Activated T-helper 2 cell treated with anti-CD3 and anti-CD28 coated beads, Interferon-gamma antibody, Interleukin-2, Interleukin-4, amounts not matched to agents 10 μg/mL and 5 μg/mL and 100 μg/mL, durations not matched to agents 14 hours and 24 hours and 36 hours (primary cell): ENCODE measurements at places on chromosomes 2 and 18. TPM values are rescaled to one million over a fixed set of nuclear protein-coding genes. Genes with fewer than 3 reads are reported as not detected.

- no peaks in the 10 kb centered on the region for H3K36me3 ChIP-seq
- peaks cover 29% of the 10 kb centered on the region for H3K4me1 ChIP-seq
- H3K27ac ChIP-seq: no peak overlapping the region
- no peak for DNase-seq
Measured at GRCh38 chr2:215684448-215685237, 248.8 kb upstream of the FN1 start.

GRCh38 chr2:127196998-127197397 lies 23.1 kb downstream of the CYP27C1 start:
- peaks cover 2% of the 10 kb centered on the region for H3K4me1 ChIP-seq
- H3K27me3 ChIP-seq: no peaks in the 10 kb centered on the region
- H3K4me3 ChIP-seq: no peak overlapping the region
- DNase-seq: no peak
- H3K36me3 ChIP-seq: no peaks in the 10 kb centered on the region

DNA sequence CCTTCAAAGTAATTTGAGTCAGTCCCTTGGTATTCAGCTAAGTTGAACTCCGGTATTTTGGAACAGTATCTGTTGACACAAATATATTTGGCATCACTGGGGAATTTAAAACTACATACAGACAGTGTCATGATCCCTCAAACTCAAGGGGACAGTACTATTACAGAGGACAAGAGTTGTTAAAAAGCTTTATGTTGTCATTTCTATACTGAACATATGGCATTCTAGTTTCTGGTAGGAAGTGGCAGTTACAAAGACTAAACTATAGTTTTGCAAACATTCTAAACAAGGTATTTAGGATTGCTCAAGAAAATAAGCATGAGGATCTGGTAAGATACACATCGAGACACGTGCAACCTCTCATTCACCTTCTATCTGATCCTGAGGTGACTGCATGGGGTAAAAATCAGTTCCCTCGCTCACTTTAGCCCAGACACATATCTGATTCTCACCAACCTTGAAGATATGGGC lies 16.6 kb upstream of the CCNYL1 start:
- H3K36me3 ChIP-seq: no peaks in the 10 kb centered on the region
- no peak overlapping the region for H3K27ac ChIP-seq
- no peak overlapping the region for H3K4me3 ChIP-seq
- no peak for DNase-seq
- peaks cover 3% of the 10 kb centered on the region for H3K4me1 ChIP-seq

DNA sequence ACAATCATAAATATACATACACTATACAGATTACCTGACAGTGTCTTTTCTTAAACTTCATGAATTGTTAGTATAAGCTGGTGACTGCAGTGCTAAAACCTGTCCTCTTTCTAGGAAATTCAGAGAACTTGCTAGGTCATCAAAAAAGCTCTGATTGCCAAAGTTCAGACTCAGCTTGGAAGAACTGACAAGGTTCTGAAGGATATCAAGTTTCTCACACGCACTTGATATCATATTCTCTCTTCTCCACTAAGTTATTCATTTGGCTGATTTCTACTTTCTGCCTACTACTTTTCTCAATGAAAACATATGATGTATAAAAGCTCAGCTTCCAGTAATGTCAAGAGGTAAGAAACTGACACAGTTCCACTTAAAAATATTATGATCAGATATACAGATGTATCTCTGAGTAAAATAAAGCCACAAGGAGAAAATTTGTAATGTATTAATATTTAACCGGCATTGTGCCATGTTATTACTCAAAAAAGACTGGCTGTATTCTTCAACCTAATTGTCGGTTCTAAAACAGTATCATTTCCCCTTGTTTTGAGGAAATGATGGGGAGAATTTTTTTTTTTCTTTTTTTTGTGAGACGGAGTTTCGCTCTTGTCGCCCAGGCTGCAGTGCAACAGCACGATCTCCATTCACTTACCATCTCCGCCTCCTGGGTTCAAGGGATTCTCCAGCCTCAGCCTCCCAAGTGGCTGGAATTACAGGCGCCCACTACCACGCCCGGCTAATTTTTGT lies 2.4 kb downstream of the OSBPL1A start:
- H3K4me1 ChIP-seq: peaks cover 14% of the 10 kb centered on the region
- H3K36me3 ChIP-seq: no peaks in the 10 kb centered on the region

- DNase-seq: no peak
- H3K27ac ChIP-seq: no peak overlapping the region
- H3K36me3 ChIP-seq: no peaks in the 10 kb centered on the region
- peaks cover 33% of the 10 kb centered on the region for H3K4me1 ChIP-seq
- peaks cover 13% of the 10 kb centered on the region for H3K27me3 ChIP-seq
Measured at GRCh38 chr18:58532298-58532697, 96.6 kb downstream of the ALPK2 start.

DNA sequence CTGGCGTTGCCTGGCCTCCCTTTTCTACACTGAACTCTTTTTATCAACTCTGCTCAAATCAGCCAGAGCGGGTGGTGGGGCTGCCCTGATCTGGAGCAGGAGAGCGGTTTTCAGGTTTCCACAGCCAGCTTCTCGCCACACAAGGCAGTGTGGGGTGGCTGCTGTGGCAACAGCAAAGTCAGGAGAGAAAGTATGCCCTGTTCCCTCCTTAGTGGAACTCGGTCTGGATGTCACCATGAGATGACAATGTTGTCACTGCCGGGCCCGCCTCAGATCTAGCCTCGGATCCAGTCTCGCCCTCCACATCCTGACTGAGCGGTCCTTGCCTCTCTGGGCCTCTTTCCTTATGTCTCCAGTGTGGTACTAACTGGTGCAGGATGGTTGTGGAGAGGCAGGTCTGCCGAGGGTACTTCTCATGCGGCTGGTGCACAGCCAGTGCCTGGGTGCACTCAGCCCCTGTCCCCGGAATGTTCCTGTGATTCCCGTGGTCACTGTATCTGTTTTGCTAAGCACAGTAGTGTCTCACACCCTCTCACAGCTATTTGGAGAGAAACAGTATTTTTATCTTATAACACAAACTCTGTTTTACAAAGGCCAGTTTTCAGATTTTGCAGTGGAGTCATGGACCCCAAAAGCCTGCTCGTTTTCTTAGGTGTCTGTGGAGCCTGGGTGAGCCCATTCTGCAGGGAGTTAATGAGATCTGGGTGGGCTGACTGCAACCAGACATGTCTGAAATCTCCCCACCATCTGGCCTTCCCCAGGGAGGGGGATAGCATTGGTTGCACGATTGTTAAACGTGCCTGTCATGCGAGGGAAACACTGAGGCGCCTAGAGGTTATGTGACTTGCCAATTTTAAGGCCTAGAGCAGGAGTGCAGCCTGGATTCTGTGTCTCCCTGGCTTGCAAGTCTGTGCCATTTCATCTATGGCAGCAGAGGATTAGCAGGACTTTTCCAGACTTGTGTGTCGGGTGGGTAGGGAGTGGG lies 261.1 kb upstream of the AGAP1 start:
- no peak overlapping the region for H3K27ac ChIP-seq
- H3K4me1 ChIP-seq: peaks cover 2% of the 10 kb centered on the region
- no peaks in the 10 kb centered on the region for H3K36me3 ChIP-seq
- H3K4me3 ChIP-seq: no peak overlapping the region
- peaks cover 2% of the 10 kb centered on the region for H3K27me3 ChIP-seq

DNA sequence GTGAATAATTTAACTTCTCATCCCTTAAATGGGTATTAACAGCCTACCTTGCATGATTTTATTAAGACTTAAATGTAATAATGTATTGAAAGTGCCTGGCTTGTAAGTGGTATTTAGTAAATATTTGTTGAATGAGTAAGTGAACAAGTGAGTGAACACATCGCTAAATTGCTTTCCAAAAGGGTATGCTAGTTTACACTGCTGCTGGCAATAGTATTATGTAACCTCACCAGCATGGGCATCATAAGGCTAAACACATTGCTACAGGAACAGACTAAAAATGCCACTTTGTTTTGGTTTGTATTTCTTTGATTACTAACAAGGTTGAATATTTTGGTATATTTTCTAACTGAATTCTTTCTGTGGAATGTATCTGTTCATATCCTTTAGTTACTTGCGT lies 9.8 kb downstream of the WDR43 start:
- no peaks in the 10 kb centered on the region for H3K27me3 ChIP-seq
- DNase-seq: no peak
- H3K36me3 ChIP-seq: peaks cover 85% of the 10 kb centered on the region
- no peak overlapping the region for H3K4me3 ChIP-seq
- H3K27ac ChIP-seq: no peak overlapping the region

DNA sequence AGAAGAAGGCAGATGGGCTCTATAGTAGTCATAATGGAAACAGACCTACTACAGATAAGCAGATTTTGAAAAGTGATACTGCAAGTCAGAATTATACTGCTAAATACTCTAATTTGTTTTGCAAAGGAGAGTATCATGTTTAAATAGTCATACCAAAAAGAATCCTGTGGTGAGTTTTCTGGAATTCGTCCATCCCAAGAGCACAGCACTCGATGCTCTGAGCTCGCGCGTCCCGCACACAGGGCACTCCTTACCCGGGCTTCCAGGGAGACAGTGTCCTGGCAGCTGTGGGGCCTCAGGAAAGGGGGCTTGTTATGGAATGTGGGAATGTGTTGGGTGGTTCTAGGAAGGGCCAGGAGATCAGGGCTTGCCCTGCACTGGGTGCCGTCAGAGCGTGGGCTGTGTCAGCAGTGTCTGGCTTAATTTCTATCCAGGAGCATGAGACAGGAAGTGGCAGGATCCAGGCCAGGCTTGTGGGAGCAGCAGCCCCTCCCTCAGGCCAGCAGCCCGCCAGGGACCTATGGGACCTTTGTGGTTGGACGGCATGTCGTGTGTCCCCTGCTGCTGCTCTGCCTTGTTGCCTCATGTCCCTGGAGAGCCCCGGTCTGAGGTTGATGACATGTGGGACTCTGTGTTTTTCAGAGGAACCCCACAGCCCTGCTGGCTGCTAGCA lies 193.2 kb upstream of the TPO start:
- no peaks in the 10 kb centered on the region for H3K36me3 ChIP-seq
- H3K27me3 ChIP-seq: no peaks in the 10 kb centered on the region
- no peak overlapping the region for H3K4me3 ChIP-seq
- no peak overlapping the region for H3K27ac ChIP-seq
- H3K4me1 ChIP-seq: no peaks in the 10 kb centered on the region
- no peak for DNase-seq

- H3K4me1 ChIP-seq: no peaks in the 10 kb centered on the region
- H3K27me3 ChIP-seq: no peaks in the 10 kb centered on the region
- no peak overlapping the region for H3K27ac ChIP-seq
- no peak overlapping the region for H3K4me3 ChIP-seq
Measured at GRCh38 chr18:73365018-73365417, 497.2 kb upstream of the NETO1 start.

PLEKHM3 gene
- 7.1 and 8.4 TPM in 2 replicates for total RNA-seq

GRCh38 chr2:28375742-28376631 lies 16.7 kb upstream of the FOSL2 start:
- no peak for DNase-seq
- H3K27me3 ChIP-seq: peaks cover 20% of the 10 kb centered on the region
- no peak overlapping the region for H3K27ac ChIP-seq
- H3K4me3 ChIP-seq: no peak overlapping the region
- H3K36me3 ChIP-seq: no peaks in the 10 kb centered on the region
- peaks cover 20% of the 10 kb centered on the region for H3K4me1 ChIP-seq

DNA sequence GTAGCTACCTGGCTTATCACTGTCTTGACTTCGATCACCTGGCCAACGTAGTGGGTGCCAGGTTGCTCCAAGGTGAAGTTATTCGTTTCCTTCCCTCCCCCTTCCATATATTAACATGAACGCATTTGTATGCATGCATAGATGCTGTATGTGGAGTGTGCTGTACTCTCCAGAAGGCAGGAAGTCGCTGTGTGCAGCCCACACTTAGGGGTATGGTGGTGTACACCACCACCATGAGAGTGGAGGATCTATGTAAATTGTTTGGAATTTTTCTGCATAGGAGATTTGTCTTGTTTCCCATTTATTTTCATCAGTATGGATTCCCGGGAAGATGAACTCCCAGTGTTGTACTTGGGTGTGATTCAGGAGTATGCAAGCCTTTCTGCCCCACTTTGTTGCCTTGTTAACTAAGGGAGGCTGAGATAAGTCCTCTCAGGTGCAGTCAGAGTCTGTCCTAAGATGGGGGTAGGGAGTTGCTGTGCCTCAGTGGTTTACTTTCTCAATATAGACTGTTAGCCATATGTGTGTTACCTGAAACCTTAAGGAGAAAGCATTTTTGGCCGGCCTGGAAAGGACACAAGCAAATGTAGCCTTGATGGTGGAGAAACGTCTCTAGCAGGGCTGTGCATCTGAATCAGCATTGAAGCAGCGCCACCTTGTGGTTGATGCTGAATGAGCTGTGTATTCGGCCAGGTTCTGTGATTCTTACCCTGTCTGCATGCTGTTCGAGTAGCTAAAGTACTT lies 149.8 kb downstream of the TANC1 start:
- H3K27me3 ChIP-seq: peaks cover 2% of the 10 kb centered on the region
- no peak overlapping the region for H3K27ac ChIP-seq
- H3K4me3 ChIP-seq: no peak overlapping the region
- H3K36me3 ChIP-seq: no peaks in the 10 kb centered on the region

SH2D6 gene
- total RNA-seq: 0.48 and 1.3 TPM in 2 replicates

GRCh38 chr2:53188851-53189510 lies 578.6 kb upstream of the CHAC2 start:
- no peak for DNase-seq
- H3K36me3 ChIP-seq: no peaks in the 10 kb centered on the region
- H3K4me3 ChIP-seq: no peak overlapping the region
- H3K4me1 ChIP-seq: no peaks in the 10 kb centered on the region
- H3K27ac ChIP-seq: no peak overlapping the region
- H3K27me3 ChIP-seq: no peaks in the 10 kb centered on the region

DNA sequence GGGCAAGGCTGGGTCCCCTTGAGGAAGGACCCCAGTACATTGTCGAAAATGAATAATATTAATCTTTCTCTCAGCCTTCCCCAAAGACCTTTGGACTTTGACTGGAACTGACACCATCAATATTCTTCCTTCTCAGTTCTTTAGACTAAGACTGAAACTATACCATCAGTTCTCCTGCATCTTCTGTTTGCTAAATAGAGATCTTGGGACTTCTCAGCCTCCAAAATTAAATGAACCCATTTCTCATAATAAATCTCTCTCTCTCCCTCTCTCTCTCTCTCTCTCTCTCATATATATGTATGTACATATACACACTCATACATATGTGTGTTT lies 39.7 kb upstream of the VRK2 start:
- H3K4me3 ChIP-seq: no peak overlapping the region
- no peaks in the 10 kb centered on the region for H3K36me3 ChIP-seq
- H3K4me1 ChIP-seq: peaks cover 2% of the 10 kb centered on the region
- peaks cover 1% of the 10 kb centered on the region for H3K27me3 ChIP-seq
- H3K27ac ChIP-seq: no peak overlapping the region

GRCh38 chr2:51329512-51329911 lies 297.6 kb upstream of the NRXN1 start:
- no peak overlapping the region for H3K27ac ChIP-seq
- no peaks in the 10 kb centered on the region for H3K36me3 ChIP-seq
- H3K27me3 ChIP-seq: no peaks in the 10 kb centered on the region
- no peak overlapping the region for H3K4me3 ChIP-seq
- H3K4me1 ChIP-seq: no peaks in the 10 kb centered on the region

DNA sequence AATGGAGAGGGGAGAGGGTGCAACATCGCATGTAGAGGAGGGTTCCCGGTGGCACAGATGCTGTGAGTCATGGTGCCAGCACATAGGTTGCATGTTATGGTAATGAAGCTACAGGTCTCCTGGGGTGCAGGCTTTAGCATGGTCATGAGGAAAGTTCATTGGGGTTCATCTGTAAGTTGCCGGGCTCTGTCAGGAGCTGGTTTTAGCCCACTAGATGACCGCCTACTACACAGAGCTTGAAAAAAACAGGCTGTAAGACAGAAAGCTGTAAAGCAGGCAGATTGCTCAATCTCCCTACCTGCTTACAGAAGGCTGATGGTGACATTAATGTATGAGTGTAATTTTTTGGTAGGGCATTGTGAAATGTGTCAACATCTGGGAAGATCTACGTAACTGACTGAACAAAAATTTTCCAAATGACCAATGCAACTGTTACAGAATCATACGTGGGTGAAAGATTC lies 23.9 kb downstream of the DYSF start:
- DNase-seq: no peak
- peaks cover 6% of the 10 kb centered on the region for H3K27me3 ChIP-seq
- no peak overlapping the region for H3K27ac ChIP-seq
- H3K4me1 ChIP-seq: no peaks in the 10 kb centered on the region
- no peak overlapping the region for H3K4me3 ChIP-seq
- H3K36me3 ChIP-seq: no peaks in the 10 kb centered on the region

ANKRD36C gene
- 69.4 and 75.5 TPM in 2 replicates for total RNA-seq
